D341Med (cell line): ENCODE measurements at places on chromosomes 7 and 10.

- no peak for DNase-seq
These were observed 180.7 kb upstream of the KAT6B start for GRCh38 chr10:74645692-74646091.

DNA sequence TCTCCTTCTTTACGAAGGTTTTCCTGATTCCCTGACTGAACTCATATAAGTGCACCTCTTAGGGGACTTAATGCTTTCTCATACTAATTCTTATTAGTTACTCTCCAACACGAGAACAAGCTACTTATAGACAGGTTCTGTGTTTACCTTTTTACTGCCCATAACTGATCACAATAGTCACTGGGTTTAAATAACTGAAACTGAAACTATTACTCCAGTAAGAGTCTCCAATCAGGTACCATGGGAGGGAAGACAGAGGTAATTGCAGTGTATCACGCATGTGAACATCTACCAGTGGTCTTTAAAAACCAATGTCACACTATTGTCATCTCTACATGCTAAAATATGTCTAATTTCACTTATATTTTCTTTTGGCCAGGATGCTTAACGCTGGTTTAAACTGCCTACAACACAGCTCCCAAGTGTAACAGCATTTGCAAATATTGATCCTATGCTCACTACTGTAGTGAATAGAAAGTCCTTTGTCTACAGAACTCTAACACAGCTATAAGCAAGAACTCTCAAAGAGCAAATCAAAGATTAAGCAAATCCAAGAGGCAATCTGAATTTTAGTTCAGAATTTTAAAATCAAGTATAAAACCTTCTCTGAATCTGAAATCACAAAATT, 3.6 kb downstream of the GDI2 start:
- no peak for DNase-seq

- no peak for DNase-seq
These were observed 352.4 kb downstream of the SH2D4B start for GRCh38 chr10:80890146-80890545.

DNA sequence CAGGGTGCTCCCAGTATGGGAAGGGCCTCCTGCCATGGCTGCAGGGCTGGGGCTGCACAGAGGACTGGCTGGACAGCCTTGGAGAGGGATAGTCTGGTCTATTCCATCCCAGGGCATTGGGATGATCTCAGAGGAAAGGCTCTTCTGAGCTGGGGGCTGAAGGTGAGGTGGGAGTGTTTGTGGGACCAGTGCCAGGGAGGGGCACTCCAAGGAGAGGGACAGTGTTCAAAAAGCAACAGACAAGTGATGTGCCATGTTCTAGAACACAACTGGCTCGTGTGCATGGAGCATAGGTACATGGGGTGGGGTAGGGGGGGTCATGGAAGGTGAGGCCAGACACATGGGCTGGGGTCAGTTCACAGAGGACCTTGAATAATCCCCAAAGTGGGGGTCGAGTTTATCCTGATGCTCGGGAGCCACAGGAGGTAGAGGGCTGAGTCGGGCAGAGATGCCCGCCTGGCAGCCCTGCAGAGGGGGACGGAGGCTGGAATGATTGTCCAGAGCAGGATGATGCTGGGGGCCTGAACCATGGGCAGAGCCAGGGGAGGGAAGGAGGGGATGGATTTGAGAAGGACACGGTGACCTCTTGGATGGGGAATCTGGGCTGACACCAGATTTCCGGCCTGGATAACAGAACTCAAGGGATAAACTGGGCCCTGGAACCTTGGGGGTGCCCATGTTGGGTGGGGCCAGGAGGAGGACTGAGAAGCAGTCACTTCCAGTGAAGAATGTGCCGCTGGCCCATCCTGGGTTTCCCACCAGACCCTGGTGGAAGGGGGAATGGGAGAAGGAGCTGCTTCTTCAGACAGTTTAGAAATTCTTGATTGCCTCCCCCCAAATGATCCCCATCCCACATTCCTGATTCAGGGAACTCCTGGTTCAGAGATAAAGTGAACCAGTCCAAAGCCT, 50.4 kb downstream of the NEURL1 start:
- no peak for DNase-seq

DNA sequence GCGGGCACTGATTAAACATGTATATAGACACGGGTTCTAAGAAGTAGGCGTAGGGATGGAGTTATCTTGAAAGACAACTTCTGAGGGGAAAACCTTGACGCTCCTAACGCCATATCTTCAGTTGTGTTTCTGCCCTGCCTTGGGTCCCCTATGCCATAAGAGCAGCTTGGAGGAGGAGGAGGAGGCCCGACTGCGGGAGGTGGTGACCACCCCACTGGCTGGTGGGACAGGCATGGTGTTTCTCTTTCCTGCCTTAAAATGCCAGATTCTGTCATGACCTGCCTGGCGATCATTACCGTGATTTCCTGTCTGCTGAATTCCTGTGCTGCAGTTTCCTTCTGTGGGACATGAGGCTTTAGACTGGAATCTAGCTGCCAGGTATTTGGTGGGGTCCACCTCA, 15.9 kb downstream of the ZNF783 start:
- DNase-seq: no peak

- DNase-seq: no peak
These were observed 13.4 kb upstream of the DNAJB6 start for GRCh38 chr7:157323401-157323800.

- DNase-seq: no peak
These were observed 119.7 kb downstream of the ABLIM1 start for GRCh38 chr10:114538181-114538906.

DNA sequence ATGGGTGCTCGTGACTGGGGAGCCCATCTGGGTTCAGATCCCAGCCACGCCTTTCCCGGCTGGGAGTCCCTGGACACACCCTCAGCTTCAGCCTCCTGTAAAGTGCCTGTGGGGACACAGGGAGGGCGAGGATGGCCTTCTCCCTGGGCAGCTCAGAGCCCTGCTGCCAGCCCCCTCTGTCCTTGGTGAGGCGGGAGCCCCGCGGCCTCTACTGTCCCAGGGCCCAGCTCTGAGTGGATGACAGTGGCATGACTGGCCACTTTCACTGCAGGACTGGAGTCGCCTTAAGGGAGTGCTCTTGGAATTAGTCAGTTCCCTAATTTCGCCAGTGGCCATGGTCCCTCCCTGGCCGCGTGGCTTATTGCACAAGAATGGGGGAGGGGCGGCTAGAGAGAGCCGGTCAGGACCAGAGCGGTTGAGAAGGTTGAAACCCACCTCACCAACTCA, 4.6 kb downstream of the BRI3 start:
- DNase-seq: no peak

- DNase-seq: no peak
These were observed 668.3 kb upstream of the FOXK1 start for GRCh38 chr7:4013793-4014192.

DNA sequence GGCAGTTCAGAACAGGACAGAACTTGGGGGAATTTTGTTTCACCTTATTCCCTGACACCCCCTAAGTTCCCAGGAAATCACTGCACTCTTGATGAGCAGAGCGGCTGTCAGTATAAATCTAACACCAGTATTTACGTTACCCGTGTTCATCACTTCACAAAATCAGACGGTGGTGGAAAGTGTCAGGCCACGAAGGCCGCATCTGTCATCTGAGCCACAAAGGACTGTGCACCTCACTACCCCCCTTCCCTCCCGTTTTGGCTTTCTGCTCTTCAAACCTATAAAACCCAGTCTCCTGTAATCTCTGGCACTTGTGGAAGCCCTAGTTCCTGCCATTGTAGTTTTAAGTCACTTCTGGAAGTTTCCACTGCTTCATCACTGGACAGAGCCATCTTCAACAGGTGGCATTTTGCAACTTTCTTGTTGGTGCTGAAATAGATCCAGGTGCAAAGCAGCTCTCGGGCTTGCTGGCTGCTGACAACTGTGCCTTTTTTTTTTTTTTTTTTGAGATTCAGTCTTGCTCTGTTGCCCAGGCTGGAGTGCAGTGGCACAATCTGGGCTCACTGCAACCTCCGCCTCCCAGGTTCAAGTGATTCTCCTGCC, 9.5 kb downstream of the ZFAND2A start:
- DNase-seq: no peak
